ENCODE measurements at places on chromosomes 12 and 14.
A peak's percentile ranks its signal among the peaks of the same experiment; 100 is the strongest.

GRCh38 chr12:106866426-106867080 lies 89.2 kb upstream of the TMEM263 start:
- no peak for DNase-seq

DNA sequence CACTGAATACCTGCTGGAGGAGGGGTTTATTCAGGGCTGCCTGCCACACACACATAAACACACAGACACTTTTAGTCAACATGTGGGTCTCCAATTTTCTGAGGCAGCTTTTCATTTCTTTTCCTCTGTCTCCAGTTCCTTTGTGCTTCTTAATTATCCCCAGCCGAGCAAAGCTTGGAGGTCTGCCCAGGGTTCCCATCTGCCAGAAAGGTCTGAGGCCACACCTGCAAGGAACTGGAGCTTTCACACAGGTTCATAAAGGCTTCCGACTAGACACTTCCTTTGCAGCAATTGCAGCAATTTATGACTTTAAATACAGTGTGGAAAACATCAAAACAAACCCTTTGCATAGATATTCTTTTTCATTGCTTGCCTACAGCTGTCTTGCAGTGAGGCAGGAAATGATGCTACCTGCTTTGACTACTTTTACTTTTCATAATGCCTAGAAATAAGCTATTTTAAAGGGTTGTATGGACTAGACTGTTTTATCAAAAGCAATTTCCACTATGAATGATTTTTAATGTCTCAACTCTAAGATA lies 1318.9 kb downstream of the AACS start:
- no peak for DNase-seq

DNA sequence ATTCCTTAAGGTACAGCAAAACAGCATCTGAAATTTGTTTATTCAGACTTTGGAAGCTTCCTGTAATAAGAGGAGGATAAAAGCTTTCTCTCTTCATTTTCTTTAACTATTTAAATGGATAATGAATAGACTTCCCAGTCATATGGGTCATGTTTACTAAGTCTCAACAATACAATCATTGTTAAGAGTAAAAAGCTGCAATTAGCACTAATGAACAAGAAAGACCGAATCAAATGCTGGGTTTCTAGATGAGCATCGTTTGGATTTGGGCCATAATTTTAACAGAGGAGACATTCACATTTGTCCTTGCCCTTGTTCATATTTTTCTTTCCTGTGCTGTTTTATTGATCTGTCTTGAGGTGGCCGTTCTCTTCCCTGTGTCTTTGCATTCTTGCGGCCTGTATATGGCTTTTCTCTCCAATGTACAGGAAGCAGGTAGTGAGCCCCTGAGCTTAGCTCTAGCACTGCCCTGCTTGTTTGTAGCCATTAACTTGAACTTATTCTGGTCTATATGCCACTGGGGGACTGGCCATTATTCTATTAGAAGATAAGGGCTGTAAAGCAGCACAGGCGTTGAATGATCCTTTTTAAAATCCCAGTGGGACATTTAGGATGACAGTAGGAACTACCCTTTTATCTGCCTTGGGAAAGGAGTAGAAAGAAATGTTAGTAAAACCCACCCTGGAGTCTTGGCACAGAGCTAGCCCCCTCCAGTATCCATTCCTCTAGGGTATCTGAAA lies 34.6 kb downstream of the ABHD12B start:
- no peak for DNase-seq

GRCh38 chr14:68911594-68912227 lies 67.4 kb downstream of the ACTN1 start:
- peak; percentile 78 for DNase-seq

GRCh38 chr12:102023343-102023930 lies 38.4 kb downstream of the WASHC3 start:
- DNase-seq, result no peak

- no peak for DNase-seq
Measured at GRCh38 chr14:63051301-63051700, 6.0 kb upstream of the KCNH5 start.

DNA sequence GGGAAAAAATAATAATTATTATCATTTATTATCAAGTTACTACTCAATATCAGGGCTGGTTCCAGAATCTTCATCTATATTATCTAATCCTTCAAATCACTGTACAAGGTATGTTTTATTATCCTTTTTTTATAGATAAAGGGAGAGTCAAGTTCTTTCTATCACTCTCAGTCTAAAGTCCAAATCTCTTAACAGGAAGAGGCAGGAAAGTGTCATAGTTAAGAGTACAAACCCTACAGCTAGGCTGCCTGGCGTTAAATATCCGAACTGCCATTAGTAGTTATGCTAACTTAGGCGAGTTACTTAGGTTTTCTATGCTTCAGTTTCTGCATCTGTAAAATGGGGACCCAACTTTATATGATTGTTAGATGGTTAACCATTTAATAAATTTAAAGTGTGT lies 99.4 kb upstream of the CCDC91 start:
- DNase-seq, result no peak

DNA sequence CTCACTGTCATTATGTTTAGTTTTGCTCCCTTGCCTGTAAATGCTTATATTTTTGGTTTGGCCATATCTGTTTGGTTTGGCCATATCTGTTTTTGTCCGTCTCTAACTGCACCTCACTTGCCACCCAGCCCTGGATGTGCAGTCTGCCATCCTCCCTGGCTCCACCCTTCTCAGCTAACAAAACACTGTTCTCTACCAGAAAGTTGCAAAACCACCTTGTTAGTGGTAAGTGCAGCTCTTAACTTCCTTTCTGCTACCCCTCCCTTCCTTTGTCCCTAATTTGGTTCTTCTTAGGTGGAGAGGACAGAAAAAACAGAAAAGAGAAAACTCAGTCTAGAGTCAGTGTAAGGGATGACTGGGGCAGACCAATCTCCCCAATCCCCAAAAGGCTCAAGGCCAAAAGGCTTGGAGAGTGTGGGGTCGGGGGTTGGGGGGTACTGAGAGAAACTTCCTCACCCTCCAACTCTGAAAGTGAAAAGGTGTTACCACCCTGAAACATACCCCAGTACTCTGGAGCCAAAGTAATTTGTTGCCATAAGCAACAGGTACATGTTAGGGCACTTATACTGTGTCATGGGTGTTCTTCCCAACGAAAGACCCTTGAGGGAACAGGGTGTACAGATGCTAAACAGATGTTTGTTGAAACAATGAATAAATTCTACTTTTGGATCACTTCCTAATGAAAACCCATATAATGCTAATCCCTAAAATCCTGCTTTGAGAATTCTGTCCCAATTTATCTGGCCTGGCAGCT lies 5.0 kb downstream of the BIN2 start:
- peak; percentile 76 for DNase-seq

GRCh38 chr14:68164711-68165113 lies 345.1 kb downstream of the RAD51B start:
- DNase-seq, result no peak

DNA sequence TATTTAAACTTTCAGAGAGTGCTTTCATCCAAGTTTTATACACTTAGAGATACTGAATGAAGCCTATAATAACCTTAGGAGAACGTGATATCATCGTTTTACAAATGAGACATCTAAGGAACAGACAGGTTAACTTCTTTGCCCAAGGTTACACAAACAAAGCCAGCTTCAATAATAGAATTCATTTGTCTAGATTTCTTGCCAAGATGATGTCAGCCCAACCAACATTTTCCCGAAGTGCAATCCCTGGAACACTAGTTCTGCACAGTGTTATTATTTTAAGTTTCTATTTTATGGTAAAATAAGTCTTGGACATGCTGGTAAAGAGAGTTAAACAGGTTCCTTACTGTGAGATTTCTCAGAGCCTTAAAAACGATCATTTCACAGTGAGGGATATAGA lies 174.6 kb downstream of the SLC25A21 start:
- DNase-seq, result no peak

DNA sequence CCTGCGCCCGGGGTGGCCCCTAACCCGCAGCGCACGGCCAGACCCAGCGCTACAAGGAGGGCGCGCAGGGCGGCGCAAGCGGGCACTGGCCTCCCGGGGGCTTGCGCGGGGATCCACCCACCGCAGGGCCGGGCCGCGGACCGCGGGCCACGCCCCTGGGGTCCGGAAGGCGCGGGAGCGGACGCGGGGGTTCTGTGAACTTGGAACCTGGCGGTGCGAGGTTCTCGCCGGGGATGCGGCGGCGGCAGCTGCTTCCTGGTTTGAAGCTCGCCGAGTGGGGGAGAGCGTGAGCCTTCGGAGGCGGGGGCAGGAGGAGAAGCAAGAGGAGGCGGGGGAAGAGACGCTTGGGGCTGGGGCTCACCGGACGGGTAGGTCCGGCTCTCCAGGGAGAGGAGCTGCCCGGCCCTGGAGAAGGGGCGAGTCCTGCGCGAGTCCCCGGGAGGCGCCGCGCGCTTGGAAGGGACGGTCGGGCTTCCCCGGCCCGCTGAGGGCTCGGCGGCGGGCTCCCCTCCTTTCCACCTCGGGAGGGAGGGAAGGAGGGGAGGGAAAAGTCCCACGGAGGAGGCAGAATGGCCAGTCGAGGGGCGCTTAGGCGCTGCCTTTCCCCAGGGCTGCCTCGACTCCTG lies at the start of gene PRKCH:
TSS of gene PRKCH (plus strand) at position 195 of the 626 bp plus-strand sequence. CDS start 523 bp downstream, outside the sequence.
- peak; percentile 88 for DNase-seq
